NCI-H446 (cell line): ENCODE measurements at places on chromosomes 2 and 18.
A peak's percentile ranks its signal among the peaks of the same experiment; 100 is the strongest.

GRCh38 chr2:228853151-228853550 is 417.9 kb downstream of the PID1 start:
- no peak for DNase-seq

GRCh38 chr2:14120376-14120775 is 512.1 kb upstream of the LRATD1 start:
- DNase-seq: no peak

DNA sequence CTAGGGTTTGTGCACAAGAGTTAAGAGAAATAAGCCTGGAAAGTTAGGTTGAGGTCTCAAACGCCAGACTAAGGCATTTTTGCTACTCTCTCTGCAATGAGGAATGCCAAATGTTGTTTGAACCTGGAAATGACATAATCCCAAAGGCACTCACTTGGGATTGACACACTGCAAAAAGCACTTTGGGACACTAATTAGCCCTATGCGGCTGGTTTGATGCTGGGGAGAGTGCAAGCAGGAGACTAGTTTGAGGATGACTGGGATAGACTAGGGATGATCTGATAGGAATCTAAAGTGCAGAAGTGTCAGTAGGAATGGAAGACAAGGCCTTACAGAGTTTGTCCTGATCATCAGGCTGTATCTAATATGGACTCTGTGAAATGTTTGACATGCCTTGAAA is 469.0 kb downstream of the SLC4A3 start:
- no peak for DNase-seq

DNA sequence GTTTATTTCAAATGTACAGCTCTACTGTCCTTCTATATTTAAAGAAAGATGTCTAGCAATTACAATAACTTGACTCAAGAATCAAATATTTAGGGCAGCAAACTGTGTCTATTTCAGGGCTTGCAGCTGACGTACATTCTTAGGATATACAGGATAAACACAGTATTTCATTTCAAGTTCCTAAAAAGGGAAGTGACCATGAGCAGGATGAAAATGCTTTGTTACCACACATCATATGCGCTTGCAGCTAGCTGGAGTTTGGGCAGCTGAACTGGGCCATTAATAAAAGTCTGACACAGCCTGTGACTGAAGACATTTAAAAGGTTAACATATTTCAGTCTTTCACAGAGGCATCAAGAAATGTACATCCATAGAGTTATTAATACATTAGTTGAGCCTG is 264.6 kb upstream of the TRIB2 start:
- DNase-seq: no peak

DNA sequence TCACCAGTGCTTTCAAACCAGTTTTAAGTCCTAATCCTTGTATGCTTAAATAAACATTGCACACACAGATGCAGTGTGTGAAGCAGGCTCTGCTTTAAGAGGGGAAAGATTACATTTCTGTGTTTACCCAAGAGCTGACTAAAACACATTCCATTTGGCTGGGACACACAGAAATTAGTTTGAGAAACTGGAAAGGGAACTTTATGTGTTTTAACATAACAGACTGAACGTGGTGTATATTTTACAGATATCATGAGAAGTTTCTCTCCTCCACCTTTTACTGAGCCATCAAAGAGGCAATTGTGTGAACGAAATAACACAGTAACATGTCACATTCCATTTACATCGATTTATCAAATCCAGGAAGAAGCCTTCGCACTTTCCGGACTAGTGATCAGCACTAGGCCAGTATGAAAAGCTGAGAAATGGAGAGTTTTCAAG is 121.8 kb downstream of the MAIP1 start:
- no peak for DNase-seq

DNA sequence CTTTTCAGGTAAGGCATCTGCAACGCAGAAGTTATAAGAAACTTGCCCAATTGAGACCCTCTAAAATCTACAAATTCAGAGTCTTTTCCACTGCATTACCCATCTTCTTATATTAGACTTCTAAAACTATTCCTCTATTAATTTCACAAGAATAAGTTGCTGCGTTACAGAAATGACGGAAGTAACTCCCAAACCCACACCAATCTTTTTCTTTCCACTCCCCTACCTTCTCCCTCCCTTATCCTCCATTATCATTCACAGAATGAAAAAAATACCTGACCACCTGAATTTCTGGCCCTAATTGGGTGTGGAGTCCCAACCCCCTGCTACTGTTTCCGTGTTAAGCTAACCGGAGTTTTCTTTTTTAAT is 689 bp downstream of the RPRD1A start:
- no peak for DNase-seq

GRCh38 chr18:54004828-54005227 is 219.6 kb downstream of the MBD2 start:
- DNase-seq: peak; percentile 17

DNA sequence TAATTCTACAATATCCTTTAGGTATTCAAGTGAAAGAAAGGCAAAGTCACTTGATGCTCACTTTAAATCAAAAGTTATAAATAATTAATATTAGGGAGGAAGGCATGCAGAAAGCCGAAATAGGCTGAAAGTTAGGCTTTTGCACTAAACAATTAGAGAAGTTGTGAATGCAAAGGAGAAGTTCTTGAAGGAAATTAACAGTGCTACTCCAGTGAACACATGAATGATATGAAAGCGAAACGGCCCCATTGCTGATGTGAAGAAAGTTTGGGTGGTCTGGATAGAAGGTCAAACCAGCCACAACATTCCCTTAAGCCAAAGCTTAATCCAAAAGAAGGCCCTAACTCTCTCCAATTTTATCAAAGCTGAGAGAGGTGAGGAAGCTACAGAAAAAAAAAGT is 103.1 kb upstream of the CXCR4 start:
- no peak for DNase-seq

DNA sequence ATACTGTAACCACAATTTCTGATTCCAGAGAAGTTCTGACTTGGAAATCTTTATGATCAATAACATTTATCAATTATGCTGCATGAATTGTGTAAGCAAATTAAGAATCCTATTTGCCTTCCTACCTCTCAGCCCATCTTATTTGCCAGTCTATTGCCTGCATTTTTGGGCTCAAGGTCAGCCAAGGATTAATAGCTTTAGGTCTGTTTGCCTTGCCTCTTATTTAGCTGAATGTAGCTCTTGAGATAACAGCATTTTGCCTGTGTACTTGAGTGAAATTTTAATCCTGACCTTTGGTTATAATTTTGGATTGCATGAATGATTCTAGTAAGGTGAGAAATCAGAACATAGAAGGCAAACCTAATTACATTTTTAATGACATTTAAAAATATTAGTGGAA is 51.2 kb downstream of the MYO3B start:
- DNase-seq: no peak

DNA sequence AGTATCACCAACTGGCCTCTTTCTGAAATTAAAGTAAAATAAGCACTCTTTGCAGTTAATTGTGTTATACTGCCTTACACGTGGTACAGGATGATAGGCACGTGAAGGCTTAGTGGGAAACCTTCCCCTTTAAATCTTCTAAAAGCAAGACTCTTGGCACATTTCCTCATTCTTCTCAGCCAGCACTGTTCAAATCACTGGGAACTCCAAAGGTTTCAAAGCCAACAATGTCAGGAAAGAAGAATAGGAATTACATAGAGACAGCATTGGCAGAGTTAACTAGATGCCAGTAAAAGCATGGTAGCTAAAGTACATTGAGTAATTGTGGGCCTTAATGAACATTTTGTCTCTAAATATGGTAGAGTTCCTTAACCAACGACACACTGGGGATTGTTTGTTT is 96.4 kb downstream of the DTNA start:
- DNase-seq: no peak

- DNase-seq: no peak
Measured at GRCh38 chr2:194735837-194736542, 921.0 kb upstream of the SLC39A10 start.

GRCh38 chr2:84175970-84176369 is 283.1 kb downstream of the SUCLG1 start:
- no peak for DNase-seq

DNA sequence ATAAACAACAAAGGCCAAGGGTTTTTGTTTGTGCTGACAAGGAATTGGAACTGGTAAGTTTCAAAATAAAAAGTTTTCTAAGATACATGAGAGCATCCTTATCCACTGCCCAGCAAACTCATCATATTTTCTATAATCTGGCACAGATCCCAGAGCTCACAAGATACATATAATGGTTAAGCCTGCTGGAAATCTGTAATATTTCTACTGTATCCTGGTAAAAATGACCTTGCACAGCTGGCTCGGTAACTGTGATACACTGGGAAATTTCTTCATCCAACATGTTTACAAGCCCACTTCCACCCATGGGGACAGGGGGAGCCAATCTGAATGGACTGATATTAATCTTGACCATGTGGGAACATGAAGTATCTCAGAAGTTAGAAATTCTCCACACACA is 425.4 kb upstream of the MMADHC start:
- peak; percentile 53 for DNase-seq

GRCh38 chr18:34870555-34871310 is 160.6 kb downstream of the DTNA start:
- DNase-seq: no peak

DNA sequence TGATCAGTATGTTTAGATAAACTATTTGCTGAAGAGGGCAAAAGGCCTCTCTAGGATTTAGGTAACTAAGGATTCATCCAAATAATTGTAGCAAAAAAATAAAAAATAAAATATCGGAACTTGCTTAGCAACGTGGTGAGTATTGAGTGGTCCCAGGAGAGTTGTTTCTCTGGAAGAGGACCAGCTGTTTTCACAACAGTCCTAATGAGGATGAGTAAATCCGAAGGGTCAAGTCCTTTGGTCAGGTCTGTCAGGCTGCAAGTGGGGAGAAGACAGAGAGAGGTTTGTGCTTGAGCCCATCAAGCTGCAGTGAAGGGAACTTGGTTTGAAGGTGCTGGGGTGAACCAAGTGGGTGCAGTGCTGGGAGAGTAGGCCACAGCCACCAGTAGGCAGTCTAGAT is 539.2 kb downstream of the SLC4A3 start:
- no peak for DNase-seq

DNA sequence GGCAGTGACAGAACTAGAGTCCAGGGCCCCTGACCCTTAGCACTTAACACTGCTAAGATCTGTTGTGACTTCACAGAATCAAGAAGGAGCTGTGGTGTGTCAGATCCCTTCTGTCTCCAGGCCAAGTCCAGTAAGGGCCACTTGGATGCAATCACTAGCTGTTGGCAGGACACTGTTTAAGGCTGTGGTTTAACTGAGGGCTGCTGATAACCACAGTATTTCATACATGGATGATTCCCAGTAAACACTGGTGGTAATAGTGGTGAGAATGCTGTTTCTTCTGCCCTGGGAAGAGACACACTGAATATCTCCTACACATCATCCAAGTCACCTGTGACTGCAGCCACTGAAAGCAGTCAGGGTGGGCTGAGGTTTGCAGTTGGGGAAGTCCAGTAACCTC is 77.7 kb upstream of the FBXO11 start:
- DNase-seq: no peak

DNA sequence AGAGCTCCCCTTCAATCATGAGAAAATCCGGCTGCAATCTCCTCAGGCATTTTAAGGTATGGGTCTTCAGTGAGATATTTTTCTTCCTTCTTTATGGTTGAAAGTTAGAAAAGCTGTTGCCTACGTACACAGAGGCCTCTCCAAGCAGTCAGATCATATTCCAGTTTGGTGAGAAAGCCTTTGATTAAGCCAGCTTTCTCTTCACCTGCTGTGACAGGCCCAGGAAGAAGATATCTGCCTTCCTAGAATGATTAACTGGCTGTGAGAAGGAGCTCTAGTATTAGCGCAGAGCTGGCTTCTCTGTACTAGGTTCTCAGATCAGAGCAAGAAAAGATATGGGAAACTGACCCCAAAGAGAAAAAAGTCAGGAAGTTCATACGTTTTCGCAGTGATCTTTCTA is 585.0 kb upstream of the CHAC2 start:
- no peak for DNase-seq

DNA sequence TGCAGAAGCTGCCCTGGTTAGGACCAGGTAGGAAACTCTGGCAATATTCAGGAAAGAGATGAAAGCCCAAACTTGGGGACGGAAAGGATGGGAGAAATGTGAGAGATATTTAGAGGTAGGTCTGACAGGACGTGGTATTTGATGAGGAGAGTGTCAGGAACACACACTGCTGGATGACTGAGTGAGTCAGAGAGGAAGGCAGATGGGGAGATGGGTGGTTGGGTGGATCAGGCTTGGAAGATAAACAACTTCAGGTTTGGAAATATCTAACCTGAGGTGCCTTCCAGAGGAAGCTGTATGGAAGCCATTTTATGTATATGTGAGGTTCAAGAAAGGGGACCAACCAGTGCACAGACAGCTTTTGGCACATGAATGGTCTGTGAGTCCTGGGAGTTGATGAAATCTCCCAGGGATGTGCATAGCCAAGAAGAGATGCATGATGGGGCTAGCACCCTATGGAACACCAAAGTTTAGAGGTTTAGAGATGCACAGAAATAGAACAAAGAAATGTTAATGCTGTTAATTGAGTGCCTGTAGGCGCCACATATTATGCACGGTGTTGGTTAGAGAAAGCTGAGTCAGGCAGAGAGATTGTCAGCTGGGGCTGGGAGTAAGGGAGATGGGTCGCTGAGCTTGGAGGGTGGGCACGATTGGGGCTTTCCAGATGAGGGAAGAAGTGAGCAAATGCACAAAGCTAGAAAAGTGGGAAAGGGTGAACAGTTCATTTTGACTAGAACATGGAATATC is 101.0 kb downstream of the VIT start:
- no peak for DNase-seq

- DNase-seq: no peak
Measured at GRCh38 chr2:21270708-21271122, 146.9 kb downstream of the TDRD15 start.

DNA sequence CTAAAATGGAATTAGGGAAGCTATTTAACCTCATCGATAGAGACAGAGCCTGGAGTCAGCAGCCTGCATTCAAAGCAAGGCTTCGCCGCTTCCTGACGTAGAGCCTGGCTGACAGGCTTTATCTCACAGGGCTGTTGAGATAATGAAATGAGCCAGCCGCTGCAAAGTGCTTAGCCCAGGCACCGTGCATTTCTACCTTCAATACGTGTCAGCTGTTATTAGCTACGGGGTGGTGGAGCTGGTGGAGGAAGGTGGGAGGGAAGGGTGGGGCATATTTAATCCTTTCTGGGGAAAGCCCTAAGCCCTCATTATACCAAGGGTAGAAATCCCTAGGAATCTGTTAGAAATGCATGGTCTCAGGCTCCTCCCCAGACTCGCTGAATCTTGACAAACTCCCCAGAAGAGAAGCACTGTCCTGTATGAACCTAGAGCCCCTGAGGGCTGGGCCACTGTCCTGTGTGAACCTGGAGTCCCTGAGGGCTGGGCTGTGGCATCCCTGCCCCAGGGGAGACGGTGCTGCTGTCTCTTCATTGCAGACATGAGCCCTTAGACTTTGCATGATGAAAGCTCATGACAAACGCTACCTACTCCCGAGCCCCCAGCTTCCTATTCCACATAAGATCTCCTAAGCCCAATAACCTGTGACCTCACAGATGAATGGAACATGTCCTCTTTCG is 72.4 kb downstream of the ALPK2 start:
- DNase-seq: no peak

GRCh38 chr2:72133721-72134407 is 13.8 kb downstream of the CYP26B1 start:
- DNase-seq: no peak

DNA sequence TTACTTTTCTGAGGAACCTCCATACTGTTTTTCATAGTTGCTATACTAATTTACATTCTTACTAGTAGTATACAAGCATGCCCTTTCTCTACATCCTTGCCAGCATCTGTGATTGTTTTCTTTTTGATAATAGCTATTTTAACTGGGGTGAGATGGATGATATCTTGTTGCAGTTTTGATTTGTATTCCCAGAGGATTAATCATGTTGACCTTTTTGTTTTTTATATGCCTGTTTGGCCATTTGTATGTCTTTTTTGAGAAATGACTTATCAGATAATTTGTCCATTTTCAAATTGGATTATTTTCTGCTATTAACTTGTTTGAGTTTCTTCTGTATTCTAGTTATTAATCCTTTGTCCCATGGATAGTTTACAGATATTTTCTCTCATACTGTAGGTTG is 141.5 kb downstream of the UBR3 start:
- DNase-seq: no peak
